NCI-H2029 treated with DMSO at 0.1 percent for 48 hours (cell line): ENCODE measurements at places on chromosomes 1 and 21.
A peak's percentile ranks its signal among the peaks of the same experiment; 100 is the strongest.

DNA sequence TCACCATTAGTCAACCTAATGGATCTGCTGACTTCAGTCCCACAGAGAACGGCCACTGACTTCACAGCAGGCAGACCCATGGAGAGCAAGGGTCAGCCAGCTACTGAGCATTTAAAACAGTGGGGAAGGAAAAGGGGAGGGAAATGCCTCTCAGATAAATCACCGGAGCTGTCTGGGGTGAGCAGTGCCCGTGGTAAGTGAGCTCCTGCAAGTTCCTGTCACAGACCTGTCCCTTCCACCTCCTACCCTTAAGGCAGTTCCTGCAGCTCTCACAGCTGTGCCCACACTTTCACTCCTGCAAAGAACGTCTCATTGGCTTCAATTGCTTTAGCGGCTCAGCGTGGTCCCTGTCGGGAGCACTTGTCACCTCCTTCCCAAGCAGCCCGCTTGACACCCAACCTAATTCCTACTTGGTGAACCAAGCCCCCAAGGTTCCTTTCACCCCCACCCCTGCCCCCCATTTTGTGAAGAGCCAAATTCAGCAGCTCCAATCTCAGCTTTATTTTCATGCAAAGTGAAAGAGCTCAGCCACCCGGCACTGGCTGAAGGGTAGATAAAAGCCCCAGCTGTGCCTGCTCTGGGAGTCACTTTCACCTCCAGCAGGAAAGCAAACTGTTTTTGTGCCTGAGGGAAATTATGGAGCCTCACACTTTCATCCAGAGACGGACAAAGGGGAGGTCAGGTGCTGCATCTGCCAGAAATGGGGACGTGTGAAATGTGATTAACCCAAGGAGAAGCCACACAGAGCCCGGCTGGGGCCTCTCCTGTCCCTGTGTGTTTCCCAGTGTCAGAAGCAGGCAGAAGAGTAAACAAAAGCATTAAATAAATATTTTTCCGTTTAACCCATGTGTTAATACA is 306.2 kb downstream of the TTLL7 start:
- peak; percentile 41 for DNase-seq

DNA sequence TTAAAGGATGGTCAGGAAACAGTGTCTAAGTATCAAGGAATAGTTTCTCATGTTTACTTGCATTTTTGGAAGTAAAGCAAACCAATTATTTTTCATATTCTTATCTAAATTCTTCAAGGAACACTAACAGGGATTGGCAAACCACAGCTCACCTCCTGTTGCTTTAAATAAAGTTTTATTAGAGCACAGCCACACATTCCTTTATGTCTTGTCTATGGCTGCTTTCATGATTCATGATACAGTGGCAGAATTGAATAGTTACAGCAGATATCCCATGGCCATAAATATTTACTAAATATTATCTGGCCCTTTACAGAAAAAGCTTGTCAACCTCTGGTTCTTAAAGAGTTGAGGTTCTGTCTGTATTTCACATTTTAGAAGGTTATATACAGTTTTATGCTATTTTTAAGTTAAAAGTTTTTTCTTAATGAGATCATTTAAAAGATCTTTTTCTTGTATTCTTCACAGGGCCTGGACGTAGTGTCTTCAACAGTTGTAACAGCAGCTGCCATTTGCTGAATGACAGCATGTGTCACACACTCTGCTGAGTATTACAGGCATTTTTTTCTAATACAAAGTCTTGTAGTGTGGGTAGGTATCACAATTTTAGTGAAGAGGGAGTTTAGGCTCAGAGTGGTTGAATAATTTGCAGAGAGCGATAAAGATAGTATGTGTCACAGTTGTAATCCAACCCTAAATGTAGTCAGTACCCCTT is 2.6 kb downstream of the ZNF691 start:
- no peak for DNase-seq

DNA sequence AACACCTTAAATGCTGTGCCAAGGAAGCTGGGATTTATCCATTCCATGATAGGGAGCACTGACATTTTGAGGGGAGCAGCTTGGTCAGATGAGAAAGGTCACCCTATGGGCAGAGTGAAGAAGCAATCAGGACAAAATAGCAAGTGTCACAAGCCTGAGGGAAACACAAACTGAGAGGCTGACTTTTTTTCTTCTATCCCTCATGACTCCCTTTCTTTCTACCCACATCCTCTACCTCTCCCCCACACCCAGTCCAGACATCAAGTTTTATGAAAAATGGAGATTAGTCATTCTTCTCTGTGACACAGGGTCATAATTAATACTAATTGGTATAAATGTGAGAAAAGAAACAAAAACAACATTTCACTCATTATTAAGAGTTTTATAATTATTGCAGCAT is 103.1 kb downstream of the SLC25A24 start:
- no peak for DNase-seq

DNA sequence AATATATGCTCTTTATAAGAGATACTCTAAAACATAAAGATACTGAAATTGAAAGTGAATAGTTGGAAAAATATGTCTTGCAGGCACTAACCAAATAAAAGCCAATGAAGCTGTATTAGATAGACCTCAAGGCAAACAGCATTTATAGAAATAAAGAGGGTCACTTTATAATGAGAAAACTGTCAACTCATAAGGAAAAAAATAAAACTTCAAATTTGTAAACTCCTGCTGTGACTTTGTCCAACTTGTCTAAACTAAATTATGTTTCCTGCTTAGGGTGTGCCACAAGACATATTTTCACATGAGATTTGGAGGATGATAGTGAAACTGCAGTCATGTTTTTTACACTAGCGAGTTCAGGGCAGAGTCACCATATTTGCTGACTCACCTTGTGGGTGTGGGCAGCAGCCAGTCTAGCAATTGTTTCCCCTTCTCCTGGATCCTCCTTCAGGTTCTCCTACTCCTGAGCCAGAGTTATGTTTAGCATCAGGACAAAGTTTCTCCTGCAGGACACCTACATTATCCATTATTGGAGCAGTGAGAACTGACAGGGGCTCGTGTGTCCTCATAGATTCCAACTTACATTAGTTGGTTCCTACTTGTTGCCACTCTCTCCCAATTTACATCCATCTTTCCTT is 43.8 kb downstream of the CD53 start:
- no peak for DNase-seq

DNA sequence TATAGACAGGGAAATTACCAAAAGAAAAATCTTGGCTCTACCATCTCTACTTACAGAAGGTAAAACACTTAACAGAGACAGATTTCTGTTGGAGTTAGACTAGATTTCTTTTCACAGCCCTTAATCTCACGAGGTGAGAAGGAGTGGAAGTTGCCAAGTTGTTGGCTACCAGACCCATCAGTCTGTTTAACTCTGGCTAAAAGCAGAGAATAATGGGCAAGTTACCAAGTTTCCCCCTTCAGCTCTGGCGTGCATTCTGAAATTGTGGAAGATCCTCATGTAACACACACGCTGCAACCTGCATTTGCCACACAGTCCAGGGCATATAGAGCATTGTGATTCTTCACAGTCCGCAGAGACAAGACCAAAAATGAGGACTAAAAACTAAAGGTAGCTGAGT is 49.3 kb downstream of the STX6 start:
- DNase-seq, result no peak

- no peak for DNase-seq
Measured at GRCh38 chr1:56142301-56142700, 437.1 kb downstream of the PLPP3 start.

GRCh38 chr1:245896258-245896657 is 610.8 kb downstream of the SMYD3 start:
- no peak for DNase-seq

- DNase-seq, result no peak
Measured at GRCh38 chr1:13495186-13495585, 18.6 kb downstream of the LRRC38 start.

DNA sequence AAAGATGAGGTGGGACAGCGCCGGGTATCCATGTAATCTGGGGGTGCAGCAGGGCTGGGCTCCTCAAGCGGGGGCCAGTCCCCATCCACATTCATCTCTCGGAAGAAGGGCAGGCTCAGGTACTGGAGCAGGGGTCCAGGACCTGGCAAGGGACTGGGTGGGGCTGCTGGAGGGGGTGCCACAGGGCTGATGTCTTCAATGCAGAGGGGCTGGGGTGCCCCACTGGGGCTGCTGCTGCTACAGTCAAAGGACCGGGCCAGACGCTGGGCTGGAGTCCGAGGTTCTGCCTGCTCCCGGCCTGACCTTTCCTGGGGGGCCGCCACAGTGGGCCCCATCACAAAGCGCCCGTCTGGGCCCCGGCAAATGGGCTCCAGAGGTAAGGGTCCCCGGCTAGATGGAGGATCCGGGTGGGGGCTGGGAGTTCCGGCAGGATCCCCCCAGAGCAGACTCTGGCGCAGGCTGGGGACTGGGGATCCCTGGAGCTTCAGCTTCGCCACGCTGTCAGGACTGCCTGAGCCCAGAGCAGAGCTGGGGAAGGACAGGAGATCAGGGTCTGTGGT is 3.3 kb upstream of the TAGLN2 start:
- no peak for DNase-seq

DNA sequence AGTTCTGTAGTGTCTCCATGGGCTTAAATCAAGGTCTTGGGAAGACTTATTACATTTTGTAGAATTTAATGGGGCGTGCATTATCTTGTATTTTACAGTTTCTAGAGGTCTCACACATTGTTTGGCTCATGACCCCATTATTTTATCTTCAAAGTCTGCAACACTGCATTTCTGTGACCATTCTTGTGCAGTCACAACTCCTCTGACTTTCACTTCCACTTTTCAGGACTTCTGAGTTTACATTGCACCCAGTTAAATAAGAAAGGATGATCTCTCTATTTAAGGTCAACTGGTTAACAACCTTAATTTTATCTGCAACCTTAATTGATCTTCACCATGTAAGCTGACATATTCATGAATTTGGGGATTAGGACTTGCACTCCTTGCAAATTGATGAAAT is 1186.6 kb downstream of the MRPL39 start:
- DNase-seq, result no peak

GRCh38 chr1:112092656-112093371 is 103.3 kb upstream of the KCND3 start:
- DNase-seq, result no peak

DNA sequence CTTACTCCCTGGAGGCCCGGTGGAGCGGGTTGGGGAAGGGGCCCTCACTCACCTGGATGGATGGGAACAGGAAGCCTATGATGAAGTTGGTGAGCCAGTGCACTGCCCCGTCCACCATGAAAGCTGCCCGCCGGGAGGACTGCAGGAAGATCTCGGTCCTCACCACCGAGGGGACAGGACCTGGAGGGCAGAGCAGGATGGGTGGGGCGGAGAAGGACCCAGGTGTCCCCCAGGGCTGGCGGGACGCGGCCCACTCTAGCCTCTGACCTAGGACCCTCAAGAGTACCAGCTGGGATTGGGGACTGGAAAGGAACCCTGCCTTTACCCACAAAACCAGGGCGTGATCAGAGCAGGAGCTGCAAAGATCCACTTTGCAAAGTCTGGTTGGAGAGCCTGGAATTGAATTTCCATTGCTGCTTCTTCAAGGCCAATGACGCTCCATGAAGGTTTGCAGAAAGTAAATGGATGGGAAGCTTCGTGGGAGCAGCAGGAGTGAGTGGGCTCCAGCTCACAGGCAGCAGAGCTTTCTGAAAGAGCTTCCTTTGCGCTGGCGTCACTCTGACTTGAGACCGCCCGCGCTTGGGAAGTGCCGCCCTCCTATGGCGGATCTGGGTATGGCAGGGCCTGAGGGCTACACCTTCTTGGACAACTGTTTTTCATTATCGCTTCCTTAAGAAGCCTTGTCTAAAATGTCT is 21.4 kb downstream of the SLC2A7 start:
- DNase-seq, result no peak

GRCh38 chr1:198889101-198889500 is 250.3 kb downstream of the PTPRC start:
- no peak for DNase-seq

DNA sequence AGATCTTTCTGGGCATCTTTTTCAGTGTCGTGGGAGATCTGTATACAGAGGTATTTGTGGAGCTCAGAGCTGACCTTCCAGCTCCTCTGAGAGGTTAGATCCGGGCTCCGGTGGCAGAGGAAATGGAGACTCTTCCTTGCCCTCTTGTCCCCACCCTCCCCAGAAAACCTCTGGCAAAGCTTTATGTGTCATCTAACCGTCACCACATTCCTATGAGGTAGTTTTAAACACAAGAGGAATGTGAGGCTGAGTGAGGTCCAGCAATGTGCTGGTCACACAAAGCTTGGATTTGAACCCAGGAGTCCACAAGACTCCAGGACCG is 1.2 kb downstream of the CD160 start:
- DNase-seq, result no peak

GRCh38 chr21:35593000-35593502 is 467.3 kb downstream of the SETD4 start:
- peak; percentile 42 for DNase-seq

DNA sequence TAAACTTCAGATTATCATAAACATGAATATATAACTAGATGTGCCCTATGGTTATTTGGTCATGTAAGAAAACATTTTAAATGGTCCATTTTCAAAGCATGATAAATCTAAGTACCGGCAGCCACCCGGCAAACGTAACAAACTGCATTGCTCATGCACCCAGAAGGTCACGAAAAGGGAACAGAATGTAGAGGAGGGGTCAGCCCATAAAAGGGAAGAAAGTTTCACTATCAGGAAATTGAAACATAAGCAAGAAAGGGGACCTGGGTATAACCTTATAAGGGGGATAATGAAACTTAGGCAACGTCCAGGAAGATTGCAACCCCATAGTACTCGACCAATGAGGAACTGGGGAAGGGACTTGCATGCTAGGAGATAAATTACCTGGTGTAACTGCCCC is 421.2 kb upstream of the ZRANB2 start:
- no peak for DNase-seq

DNA sequence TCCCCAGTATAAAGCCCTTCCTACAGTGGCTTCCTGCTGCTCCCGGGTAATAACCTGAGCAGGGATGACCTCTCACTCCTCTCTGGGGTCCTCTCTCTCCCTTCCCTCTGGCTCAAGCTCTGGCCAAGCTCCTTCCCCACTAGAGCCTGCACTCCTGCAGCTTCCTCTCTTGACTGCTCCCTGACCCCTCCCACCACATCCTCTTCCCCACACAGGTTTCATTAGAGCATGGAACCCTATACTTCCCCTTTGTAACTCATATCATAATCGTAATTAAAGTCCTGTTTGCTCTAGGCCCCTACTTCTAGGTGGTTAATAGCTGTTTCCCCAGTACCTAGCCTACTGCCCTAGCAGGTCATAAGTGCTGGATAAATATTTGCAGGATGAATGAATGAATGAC is 146.2 kb downstream of the C1orf21 start:
- no peak for DNase-seq

GRCh38 chr1:39639305-39640130 is at the start of gene HEYL:
HEYL (minus strand) TSS chr1:39639643; CDS start chr1:39639625, 18 bp downstream.
- peak; percentile 94 for DNase-seq

DNA sequence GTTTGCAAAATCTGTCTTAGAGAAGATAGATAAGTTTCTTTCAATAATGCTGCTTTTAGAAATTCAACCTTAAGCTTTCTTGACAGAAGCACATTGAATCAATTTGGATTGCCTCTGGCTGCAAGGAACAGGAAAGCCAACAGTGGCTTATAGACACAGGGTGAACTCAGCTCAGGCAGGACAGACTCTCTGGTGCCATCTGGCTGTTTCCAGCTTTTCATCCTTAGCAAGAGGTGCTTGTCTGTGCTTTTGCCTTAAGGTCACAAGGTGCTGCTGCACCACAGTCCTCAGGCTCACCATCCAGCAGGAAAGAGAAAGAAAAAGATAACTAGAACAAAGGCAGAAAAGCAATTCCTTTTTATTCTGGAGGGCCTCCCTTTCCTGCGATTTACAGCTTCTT is 93.7 kb upstream of the ETS2 start:
- DNase-seq, result peak; percentile 16
